ENCODE measurements at places on chromosomes 3 and 15.
A peak's percentile ranks its signal among the peaks of the same experiment; 100 is the strongest.

- no peak for DNase-seq
These were observed 274.1 kb downstream of the MECOM start for GRCh38 chr3:169389211-169389924.

DNA sequence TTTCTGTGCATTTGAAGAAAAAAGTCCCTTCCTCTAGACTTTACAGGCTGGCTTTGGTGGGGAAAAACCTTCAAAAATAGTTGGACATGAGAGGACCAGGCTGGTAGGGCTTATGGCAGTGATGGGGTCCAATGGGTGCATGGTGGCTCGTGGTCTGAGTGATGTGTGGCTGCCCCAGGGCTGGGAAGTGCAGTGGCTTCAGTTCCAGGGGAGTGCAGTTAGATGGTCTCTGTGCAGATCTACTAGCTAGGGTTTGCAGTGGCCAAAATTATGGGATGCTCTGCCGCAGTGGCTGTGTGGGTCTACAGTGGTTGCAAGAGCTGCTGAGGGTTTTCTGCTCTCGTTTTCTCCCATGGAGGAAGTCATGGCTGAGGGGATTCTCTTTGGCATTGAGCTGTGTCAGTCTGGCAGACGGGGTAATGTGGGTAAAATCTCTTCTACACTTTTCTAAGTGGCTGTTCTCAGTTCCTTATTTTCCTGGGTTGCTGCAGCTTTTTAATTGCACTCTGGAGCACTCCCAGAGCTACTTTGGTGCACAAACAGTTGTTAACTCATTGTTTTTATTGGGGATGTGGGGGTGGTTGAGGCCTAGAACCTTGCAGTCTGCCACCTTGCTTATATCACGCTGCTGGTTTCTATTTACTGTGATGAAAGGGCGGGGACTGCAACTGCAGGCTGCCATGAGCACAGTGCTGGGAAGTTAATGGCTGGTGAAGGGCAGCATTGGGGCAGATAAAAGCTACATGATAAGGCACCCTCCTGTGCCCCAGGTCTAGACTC is 1324.6 kb downstream of the NSUN3 start:
- no peak for DNase-seq

DNA sequence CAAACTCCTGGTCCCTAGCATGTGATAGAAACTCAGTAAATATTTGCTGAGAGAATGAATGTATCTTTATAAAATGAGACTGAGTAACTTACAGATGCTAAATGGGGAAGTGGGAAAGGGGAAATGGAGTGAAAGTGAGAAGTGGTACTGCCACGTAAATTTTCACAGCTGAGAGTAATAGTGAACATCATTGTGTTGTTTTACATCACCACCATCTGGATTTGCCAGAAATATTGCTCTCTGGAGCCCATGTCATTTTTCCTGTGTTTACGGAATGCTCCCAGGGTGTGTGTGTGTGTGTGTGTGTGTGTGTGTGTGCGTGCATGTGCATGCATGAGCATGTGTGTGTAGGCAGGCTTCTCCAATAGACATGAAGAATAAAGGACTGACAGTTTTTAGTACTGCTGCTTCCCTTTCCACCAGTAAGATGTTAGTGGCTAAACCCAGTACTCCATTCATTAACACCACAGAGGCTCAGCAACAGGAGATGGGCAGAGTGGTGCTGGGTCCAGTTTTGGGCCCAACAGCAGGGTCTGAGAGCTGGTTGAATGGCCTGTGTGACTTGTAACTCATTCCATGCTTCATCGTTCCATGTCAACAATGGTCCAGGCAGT is 57.3 kb downstream of the DIPK2A start:
- DNase-seq = no peak

DNA sequence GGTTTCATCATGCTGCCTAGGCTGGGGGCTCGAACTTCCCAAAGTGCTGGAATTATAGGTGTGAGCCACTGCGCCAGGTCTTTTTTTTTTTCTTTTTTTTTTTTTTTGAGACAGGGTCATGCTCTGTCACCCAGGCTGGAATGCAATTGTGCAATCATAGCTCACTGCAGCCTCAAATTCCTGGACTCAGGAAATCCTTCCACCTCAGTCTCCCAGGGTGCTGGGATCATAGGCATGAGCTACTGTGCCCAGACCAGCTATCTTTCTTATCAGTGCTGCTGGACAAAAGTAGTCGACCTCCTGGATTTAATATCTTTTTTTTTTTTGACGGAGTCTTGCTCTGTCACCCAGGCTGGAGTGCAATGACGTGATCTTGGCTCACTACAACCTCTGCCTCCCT is 60.8 kb downstream of the TFDP2 start:
- no peak for DNase-seq

DNA sequence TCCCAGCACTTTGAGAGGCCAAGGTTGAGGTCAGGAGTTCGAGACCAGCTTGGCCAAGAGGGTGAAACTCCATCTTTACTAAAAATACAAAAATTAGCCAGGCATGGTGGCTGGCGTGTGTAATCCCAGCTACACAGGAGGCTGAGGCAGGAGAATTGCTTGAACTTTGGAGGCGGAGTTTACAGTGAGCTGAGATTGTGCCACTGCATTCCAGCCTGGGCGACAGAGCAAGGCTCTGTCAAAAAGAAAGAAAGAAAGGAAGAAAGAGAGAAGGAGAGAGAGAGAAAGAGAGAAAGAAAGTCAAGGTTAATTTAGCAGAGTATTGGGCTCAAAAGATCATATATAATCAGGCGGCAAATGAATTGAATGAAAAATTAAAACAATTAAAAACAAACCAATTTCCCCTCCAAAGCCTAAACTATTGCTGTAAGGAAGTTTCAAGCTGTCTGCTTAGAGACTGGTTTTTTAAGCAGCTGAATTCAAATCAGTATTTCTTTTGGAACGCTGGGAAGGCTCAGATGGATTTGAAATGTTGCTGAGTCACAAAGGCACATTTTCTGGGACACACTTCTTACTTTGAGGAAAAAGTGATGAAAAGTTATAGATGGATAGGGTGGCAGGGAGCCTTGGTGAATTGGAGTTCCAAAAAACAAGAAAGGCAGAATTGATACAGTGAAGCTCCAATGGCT is 81.3 kb upstream of the BHLHE40 start:
- DNase-seq = no peak

GRCh38 chr3:174767853-174768382 is 91.2 kb upstream of the NAALADL2 start:
- peak; percentile 64 for DNase-seq

- DNase-seq = no peak
These were observed 185.2 kb upstream of the TSC22D2 start for GRCh38 chr3:150222691-150223489.

DNA sequence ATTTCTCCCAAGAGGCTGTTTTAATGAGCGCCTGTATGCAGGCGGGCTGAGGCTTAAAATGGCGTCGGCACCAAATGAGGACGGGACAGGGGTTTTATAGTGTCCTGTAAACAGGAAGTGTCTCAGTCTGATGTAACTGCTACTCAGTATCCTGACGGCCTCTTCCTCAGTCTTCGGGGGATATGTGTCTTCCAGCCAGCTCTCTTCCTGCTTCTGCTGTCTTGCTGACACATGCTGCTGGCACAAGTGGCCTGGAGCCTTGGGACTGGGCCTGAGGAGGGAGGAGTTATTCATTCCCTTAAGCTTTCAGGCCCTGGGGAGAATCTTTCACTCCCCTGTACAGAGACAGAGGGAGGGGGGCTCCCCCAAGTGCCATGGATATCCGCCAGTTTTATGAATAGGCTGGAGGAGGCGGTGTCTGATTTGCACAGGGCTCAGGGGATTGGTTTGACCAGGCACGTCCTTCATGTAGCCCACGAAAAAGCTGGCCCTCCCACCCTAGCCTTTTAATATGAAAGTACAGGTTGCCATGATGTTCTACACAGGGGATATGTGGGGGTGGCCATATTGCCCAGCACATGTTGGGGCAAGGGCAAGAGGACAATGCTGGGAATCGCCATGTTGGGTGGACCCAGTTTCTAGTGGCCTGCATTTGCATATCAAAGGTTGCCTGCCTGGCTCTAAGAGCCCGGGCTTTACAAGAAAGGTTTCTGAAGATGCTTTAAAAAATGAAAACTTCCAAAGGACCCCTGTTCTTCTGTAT is 19.9 kb downstream of the NDUFB4 start:
- no peak for DNase-seq

GRCh38 chr3:124763644-124764358 is 33.5 kb downstream of the UMPS start:
- DNase-seq = no peak

GRCh38 chr3:107542665-107543064 is 19.9 kb downstream of the BBX start:
- no peak for DNase-seq

GRCh38 chr3:8324747-8325146 is 176.9 kb upstream of the LMCD1 start:
- DNase-seq = no peak

DNA sequence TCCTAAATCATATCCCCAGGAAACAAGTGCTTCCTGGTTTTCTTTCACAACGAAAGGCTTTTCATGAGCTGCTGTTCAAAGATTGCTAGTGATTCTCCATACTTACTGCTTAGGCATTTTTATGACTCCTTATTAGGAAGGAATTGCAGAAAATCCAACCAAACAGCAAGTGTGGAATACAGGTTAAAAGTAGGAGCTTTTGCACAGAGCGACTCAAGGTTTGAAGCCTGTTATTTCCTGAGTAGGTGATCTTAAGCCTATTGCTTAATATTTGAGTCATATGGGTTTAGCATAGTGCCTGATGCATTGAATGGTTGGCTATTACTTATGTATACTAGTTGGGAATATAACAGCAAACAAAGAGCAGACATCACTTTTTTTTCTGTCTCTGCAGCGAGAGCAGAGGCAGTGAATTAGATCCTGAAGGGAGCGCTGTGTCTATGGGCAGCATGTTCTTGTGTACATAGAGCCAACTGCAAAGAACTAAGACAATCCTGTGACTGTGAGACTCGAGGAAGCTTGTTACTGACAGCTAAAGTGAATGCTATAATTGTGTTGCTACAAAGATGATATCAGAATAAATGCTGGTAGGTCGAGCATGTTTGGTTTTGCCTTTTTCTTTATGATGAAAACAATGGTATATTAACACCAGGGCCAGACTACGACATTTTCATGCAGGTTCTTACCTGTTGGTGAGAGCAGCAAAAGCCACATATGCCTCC is 6.3 kb downstream of the TM4SF1 start:
- DNase-seq = no peak

DNA sequence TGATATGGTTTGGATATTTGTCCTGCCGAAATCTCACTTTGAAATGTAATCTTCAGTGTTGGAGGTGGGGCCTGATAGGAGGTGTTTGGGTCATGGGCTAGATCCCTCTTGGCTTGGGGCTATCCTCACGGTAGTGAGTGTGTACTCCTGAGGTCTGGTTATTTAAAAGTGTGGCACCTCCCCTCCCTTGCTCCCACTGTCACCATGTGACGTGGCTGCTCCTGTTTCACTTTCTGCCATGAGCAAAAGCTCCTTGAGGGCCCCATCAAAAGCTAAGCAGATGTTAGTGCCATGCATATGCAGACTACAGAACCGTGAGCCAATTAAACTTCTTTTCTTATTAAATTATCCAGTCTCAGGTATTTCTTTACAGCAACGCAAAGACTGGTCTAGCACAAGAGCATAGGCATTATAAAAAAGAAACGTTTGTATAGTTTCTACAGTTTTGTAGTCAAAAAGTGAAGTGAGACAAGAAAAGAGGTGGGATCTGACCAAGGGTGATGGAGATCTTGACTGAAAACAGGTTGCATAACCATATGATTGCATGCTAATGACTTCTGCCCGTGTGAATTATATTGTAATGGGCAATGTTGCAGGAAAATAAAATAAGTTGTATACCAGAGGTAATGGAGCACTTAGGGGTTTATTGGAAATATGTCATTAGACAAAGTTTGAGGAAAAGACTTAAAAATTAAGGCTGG is 28.5 kb upstream of the CLASP2 start:
- DNase-seq = no peak

- no peak for DNase-seq
These were observed 85.8 kb upstream of the RBMS3 start for GRCh38 chr3:29195056-29195455.

GRCh38 chr3:165748094-165748493 is 89.1 kb downstream of the BCHE start:
- no peak for DNase-seq

- no peak for DNase-seq
These were observed 327.4 kb downstream of the NAALADL2 start for GRCh38 chr3:175186511-175186910.

DNA sequence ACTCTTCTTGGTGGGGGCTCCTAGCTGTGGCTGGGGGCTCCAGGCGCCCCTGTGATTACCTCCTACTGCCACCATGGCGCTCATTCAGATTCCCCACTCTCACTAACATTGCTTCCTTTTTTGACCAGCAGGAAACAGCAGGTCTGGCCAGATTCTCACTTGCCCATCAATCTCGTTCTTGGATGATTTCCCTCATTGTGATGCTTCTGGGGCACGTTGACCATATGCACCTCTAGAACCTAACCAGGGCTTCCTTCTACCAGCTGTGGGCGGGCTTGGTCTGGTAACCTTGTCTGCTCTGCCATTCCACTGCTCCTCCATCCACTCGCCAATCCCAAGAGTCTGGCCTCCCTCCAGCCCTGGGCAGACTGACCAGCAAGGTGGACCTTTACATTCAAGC is 35.9 kb upstream of the PTPN23 start:
- no peak for DNase-seq
